ENCODE measurements at places on chromosomes 1 and 21. TPM values are rescaled to one million over a fixed set of nuclear protein-coding genes. Genes with fewer than 3 reads are reported as not detected.
A peak's percentile ranks its signal among the peaks of the same experiment; 100 is the strongest.

DNA sequence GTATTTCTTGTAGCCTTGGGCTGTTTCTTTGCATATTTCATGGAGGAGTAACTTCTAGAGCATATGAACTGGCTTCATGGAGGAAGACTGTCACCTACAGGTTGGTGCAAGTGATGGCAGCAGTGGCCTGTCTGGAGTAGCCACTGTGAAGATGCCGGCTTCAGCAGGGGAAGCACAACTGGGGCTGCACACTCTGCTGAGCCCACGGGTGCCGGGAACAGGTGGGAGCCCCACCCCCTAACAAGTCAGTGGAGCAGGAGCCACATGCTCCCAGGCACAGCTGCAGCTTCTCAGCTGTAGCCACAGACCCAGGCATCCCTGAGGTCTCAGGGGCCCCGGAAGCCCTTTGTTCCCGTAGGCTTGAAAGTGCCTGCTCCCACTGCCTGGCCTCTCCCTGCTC, 43.2 kb upstream of the C1orf185 start:
- DNase-seq, result peak; percentile 46

DNA sequence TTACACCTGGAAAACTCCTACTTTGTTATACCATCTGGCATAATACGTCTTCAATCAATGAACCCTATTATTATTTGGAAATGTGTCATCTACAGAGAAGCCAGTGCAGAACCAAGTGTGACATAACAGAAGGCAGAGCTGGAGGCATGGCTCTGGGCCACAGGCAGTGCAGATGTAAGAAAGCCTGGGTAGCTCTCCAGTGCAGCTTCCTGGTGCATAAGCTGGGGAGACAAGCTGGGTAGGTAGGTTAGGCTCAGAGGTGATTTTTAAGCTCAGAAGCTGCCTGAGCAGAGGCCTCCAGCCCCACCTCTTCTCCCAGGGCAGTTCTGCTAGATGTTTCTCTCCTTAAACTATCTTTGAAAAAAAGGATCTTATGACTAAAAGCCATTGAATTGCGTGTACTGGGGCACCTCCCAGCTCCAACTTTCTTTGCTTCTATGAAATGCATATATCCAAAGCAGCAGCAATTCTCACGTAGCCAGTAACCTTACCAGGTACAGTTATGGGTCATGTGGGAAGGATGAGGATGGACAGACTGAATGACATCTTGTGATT, 30.7 kb downstream of the AKNAD1 start:
- DNase-seq, result peak; percentile 16

- DNase-seq, result peak; percentile 45
These were observed 355.1 kb upstream of the PTBP2 start for GRCh38 chr1:96366516-96366915.

The VWA5B1 gene
- total RNA-seq, result not detected

DNA sequence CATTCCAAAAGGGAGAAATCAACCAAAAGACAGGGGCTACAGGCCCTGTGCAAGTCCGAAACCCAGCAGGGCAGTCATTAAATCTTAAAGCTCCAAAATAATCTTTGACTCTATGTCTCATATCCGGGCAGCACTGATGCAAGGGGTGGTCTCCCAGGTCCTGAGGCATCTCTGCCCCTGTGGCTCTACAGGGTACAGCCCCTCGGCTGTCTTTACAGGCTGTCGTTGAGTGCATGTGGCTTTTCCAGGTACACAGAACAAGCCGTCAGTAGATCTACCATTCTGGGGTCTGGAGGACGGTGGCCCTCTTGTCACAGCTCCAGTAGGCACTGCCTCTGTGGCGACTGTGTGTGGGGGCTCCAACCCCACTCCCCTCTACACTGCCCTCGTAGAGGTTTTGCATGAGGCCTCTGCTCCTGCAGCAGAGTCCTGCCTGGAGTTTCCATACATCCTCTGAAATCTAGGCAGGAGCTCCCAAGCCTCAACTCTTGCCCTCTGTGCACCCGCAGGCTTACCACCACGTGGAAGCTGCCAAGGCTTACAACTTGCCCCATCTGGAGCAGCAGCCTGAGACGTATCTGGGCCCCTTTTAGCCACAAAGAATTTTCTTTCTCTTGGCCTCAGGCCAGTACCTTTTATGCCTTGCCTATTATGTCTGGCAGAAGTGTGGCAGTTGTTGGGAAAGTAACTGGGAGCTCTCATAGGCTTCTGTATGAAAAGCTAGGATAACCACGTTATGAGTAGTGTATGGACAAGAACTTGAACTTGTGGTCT, 52.5 kb downstream of the POU2F1 start:
- DNase-seq, result peak; percentile 8

DNA sequence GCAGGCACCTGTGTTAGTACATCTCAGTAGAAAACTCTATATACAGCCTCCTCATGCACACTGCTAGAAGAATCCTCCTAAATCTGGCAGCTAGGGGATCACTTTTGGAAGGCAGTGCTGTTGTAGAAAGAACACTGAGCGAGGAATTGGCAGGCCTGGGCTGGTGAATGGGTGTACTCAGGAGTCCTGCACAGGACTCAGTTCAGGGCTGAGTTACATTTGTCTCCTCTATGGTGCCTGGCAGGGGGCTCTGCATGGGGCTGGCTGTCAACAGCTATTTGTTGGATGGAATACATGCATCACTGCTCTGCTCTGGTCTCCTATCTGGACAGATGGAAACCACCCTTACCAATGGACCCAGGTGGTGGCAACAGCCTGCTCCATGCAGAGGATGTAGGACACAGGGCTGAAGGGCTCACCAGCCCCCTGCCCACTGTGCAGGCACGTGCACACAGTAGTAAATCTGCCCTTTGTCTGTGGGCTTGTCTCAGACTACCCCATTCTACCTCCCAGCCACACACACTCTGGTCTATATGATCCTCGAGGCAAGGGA, 74.2 kb downstream of the LRIG2 start:
- DNase-seq, result no peak

The GSTM1 gene
- total RNA-seq, result not detected

- no peak for DNase-seq
These were observed 149.0 kb downstream of the ROR1 start for GRCh38 chr1:63922848-63923247.

The DCST1 gene
- not detected for total RNA-seq

GRCh38 chr1:101496109-101496508, 259.3 kb downstream of the S1PR1 start:
- DNase-seq, result no peak

DNA sequence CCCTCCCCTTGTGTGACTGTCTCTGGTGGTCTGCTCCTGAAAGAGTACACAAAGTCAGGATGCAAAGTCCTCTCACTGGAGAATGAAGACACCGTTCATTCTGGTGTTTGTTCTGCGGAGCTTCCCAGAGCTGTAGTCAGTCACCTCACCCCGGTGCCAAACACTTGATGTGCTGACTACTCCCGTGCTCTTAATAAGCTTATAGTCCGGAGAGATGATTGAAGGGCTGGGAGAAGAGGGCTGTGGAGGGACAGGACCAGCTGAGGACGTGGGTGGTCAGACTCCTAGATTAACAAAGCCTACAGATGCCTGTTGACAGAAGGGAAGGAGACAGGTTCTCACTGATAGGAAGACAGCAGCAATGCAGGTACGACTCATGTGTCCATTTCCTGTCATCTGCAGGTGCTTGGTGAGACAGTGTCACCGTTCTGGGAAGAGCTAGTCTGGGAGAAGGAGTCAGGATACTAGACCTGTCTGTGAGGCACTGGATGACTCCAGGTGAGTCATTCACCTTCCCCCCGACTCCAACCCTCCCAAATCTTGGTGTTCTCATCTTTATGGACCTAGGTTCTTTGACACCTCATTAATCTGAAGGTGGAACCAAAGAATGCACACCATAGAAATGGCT, 40.4 kb upstream of the LRRN2 start:
- DNase-seq, result no peak

The RHEX gene
- not detected for total RNA-seq

The DHCR24 gene
- total RNA-seq, result 63.4 TPM

DNA sequence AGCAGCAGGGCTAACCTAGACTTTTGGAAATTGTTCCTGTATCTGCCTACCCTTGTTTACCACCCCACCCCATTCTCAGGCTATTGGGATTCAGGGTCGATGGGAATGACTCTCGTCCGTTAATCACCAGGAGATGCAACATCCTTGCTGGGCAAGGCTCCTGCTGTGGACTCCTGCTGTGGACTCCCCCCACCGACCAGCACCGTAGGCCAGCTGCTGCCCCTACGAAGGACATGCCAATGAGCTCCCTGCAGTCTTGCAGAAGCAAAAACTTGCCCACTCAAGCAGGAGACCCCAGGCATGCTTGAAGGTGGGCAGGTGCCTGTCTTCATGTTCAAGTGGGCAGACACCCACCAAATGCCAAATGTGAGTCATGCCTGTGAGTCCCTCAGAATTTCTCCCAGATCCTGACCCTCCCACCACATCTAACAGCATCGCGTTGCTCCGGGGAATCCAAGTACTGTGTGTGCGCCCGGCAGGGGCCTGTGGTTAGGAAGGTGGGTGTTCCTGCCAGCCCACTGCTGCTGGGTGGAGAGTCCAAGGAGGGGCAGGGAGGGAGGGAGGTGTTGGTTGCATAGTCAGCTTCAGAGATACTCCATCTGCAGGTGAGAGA, 41.7 kb upstream of the SOX13 start:
- DNase-seq, result no peak

The KCNE2 gene
- not detected for total RNA-seq

The SLC30A10 gene
- not detected for total RNA-seq

DNA sequence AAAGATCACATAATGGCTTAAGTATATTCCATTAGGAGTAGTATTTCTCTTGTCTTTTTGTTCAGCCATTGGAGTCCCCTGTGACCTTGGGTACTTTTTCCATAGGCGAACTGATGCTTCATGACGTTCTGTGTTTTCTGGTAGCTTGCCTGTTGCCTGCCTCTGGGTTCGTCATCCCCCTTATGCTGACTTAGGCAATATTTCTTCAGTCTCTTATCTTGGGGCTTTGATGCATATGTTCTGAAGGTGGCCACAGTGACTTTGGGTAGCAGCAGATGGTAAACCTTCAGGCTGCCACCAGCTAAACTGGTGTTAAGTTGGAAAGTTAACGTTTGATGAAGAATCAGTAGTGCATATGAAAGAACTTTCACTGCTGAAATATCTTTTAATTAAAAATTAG, 170.2 kb downstream of the RPS6KC1 start:
- DNase-seq, result no peak

DNA sequence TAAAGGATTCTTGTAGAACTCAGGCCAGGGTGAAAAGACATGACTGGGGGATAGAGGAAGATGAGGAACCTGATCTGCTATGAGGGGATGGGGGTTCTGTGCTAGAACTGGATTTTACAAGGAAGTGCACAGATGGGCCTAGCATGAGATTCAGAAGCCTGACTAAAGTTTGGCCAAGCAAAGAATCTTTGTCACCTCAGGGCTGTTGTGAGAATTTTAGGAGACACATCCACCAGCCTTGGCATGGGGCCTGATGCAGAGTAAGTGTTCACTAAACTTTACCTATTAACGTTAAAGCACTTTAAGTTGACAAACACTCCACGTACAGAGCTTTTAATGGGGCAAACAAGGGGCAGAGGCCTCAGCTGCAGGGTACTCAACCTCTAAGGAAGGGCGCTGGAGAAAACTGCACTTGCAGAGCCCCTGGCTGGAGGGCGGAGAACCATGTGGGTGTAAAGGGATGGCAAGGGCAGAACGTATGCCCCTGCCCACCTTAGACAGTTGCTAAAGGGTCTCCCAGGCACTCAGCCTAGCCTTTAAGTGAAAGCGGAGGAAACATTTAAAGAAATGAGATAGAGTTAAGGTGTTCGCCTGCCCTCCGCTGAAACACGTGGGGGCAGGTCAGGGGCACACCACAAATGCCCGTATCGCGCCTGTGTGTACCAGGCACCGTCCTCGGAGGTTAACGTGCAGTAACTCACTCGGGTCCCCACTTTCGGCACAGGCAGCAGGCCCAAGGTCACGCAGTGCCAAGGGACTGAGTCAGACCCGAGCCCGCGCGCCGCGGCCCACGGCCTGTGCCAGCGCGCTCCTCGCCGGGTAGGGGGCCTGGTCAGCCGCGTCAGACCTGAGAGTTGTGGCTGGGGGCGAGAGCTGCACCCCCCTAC, 990 bp upstream of the MRPS6 start:
- peak; percentile 65 for DNase-seq

- no peak for DNase-seq
These were observed 8.0 kb upstream of the PDE9A start for GRCh38 chr21:42645211-42646075.

All from GM23248 (cell line).